ENCODE measurements at places on chromosomes 12 and 14.
A peak's percentile ranks its signal among the peaks of the same experiment; 100 is the strongest.

DNA sequence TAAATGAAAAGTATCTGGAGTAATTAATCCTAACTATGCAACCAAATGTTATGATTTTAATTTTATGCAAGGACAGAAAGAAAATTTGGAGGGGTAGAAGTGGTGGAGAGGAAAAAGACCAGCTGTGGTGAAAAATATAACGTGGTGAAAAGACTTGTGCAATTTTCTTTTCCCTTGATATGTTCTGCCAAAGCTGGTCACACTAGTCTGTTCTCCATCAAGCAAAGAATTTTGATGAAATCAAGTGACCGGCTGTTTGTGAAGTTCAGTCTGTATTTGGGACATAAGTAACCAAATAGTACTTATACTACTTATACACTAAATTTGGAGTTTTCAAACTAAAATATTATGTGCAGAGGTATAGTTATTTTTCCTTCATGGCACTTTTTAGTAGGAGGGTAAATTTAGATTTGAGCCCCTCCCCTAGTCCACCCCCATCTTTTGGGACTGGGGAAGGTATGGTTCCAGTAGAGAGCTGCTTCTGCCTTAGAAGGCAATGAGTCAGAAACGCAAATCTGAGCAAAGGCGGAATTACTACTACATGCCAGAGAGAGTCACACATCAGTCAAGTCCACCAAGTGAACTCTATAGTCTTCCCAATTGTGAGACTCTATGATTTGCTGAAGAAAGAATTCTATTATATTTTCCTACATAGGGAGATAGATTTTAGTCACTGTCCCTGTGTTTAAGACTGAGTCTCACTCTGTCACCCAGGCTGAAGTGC, 229.7 kb downstream of the SLC25A21 start:
- DNase-seq = no peak

DNA sequence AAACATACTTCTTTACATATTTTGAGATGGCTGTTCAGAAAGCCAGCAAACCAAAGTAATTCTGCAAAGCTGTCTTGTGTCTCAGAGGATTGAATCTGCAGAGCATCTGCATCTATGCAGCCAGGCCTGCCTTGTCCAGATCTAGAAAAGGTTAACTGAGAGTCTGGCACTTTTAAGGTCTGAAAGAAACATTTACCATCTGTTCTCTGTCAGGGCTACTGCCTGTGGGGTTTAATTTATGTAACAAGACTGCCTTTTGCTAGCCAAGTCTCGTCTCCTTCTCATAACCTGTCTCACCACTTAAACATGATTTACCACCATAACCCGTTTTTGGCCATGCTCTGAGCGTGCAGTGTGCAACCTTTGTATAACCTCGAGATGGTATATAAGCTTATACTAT, 194.2 kb downstream of the SYT10 start:
- DNase-seq = no peak

DNA sequence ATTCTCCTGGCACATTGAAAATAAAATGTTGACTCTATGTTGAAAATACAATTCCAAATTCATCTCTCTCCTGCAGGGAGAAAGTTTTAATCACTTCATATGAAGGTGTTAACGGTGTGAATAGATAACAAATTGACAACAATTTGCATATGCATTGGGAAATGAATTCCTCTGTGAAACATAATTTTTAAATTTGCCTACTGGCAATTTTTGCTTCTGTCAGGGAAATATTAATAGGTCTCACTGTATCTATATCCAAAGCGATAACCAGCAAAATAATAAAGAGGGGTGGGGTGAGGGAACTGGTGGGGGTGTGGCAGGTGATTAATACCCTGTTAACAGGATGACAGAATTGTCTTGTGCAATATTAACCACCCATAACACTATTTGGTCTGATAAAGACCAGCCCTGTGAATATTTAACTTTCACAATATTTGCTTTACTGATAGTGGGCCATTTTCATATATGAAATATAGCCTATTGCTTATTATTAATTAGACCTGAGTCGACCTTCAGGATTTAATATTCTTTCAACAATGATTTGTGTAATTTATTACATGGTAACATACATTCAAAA, 239.0 kb upstream of the SSTR1 start:
- DNase-seq = no peak

DNA sequence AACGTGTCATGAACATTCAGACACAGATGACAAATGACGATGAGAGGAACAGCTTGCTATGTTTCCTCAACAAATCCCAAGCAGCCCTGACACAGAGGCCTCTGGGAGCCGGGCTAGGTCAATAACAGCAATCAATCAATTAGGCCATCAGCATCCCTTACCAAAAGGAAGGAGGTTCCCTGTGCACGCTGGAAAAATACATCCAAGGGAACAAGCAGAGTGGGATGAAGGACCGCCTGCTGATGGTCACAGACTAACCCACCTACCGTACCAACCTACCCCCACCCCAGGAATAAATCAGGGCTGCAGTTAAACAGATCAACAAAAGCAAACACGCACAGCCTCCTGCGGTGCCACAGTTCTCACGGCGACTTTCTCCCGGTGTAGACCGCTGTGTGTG, 265.1 kb upstream of the SFSWAP start:
- no peak for DNase-seq

- DNase-seq = no peak
Measured at GRCh38 chr12:131455218-131455506, 255.7 kb upstream of the SFSWAP start.

- DNase-seq = no peak
Measured at GRCh38 chr12:79983492-79983891, 48.6 kb upstream of the PPP1R12A start.

- no peak for DNase-seq
Measured at GRCh38 chr12:130196827-130197226, 34.6 kb downstream of the FZD10 start.

- DNase-seq = no peak
Measured at GRCh38 chr14:35088514-35088913, 33.3 kb downstream of the PPP2R3C start.

- no peak for DNase-seq
Measured at GRCh38 chr14:94340533-94340932, 17.4 kb upstream of the SERPINA6 start.

GRCh38 chr12:49645146-49646039, 22.0 kb downstream of the PRPF40B start:
- DNase-seq = no peak

GRCh38 chr14:89058697-89059096, 234.2 kb downstream of the TTC8 start:
- no peak for DNase-seq

DNA sequence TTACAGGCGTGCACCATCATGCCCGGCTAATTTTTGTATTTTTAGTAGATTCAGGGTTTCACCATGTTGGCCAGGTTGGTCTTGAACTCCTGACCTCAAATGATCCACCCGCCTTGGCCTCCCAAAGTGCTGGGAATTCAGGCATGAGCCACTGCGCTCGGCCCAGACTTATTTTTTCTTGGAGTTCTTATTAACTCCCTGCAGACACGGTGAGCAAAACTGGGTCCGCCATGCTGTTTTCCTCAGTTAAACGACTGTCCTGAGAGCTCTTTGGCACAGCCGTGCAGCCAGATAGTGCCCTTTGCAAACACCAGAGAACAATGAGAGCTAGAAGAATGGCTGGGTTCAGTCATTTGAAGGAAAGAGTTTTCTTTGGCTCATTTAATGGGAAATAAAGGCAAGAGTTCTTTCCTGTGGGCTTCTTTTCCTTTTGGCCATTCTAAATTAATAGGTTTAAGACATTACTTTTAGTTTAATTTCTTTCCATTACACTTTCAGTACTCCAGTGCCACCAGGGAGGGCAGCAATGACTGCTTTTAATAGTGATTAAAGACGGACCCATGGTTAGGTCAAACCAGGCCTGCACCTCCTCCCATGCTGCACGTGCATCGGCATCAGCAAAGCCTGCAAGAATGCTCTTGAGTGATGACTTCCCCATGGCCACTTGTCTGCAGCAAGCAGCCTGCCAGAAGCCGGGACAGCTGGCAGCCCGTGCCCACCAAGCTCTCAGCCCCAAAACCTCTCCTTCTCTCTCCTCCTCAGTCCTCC, 60.7 kb downstream of the VCPKMT start:
- DNase-seq = no peak

- peak; percentile 25 for DNase-seq
Measured at GRCh38 chr14:55103005-55103640, 25.9 kb upstream of the LGALS3 start.

DNA sequence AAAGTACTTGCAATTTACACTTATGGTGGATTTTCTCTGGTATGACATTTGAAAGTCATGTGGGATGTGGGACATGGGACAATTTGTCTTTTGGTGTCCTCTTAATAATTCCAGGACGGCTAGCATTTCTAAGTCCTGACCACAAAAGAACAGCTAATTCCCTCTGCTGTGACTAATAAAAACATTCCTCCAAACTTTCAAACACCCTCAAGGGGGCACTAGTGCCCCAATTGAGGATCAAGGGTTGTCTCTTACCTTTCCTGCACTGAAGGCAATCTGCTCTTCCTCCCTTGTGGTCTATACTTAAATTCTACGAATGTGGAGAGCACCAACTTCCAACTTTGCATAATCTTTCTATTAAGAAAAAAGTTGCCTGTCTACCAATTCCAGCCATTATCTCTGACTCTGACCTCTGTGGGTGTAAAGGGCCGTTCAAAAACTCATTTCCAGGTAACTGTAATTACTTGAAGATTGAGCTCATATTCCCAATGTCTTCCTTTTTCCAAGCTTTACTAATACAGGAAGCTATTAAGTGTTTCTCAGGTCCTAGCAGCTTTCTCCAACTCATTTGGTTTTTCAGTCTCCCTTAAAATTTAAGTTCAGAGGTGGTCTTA, 210.2 kb downstream of the PTPRO start:
- no peak for DNase-seq

- no peak for DNase-seq
Measured at GRCh38 chr12:14833952-14834351, 9.4 kb downstream of the ART4 start.

- peak; percentile 47 for DNase-seq
Measured at GRCh38 chr14:69354383-69355153, 43.5 kb downstream of the ERH start.

DNA sequence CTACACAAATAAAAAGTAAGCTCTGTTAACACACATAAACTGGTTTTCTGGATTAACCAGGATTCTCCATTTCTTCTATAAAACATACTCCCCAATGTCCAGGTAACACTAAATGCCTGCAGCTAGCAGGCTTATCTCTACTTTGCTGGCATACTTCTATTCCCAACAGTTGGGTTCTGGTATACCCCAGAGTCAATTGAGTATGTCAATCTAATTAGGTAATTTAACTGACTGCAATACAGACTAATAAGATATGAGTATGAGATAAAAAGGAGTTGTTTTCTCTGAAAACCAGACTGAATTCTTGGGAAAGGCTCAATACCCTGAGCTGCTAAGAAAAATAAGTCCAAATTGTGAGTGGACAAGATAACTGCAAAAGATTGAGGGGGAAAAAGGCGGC, 9.4 kb upstream of the NT5DC3 start:
- no peak for DNase-seq

- DNase-seq = no peak
Measured at GRCh38 chr12:106865683-106866082, 90.0 kb upstream of the TMEM263 start.

DNA sequence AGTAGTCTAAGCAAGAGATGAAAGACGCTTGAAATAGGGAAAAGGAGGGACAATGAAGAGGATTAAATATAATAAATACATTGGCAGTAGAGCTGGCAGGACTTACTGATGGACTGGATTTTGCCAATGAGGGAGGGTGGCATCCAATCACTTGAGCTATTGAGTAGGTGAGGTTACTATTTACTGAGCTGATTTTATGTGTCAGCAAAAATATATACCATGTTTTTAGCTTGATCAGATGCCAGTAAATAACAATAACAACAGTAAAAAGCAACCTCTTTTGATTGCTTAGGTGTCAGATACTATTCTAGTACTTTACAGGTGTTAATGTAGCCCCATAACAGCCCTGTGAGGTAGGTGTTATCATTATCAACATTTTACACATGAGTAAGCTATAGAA, 187.5 kb upstream of the LMNTD1 start:
- DNase-seq = no peak

DNA sequence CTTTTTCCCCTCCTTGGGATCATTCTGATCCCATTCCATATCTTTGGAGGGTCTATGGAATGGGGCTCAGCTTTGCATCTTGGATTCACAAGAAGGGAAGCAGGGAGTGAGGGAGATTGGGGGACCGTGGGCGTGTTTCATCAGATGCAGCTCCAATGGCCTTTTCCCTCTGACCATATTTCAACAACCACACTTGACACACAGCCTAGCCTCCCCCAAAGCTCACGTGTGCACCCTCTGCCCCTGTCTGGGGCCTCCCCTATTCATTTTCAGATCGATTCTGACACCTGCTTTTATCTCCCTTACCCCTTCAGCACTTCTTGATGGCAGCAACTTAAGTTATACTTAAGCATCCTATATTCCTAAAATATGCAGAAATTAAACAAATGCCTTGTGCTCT, 126.6 kb downstream of the CHST11 start:
- DNase-seq = no peak

- DNase-seq = no peak
Measured at GRCh38 chr12:130646716-130647370, 69.3 kb downstream of the RIMBP2 start.

DNA sequence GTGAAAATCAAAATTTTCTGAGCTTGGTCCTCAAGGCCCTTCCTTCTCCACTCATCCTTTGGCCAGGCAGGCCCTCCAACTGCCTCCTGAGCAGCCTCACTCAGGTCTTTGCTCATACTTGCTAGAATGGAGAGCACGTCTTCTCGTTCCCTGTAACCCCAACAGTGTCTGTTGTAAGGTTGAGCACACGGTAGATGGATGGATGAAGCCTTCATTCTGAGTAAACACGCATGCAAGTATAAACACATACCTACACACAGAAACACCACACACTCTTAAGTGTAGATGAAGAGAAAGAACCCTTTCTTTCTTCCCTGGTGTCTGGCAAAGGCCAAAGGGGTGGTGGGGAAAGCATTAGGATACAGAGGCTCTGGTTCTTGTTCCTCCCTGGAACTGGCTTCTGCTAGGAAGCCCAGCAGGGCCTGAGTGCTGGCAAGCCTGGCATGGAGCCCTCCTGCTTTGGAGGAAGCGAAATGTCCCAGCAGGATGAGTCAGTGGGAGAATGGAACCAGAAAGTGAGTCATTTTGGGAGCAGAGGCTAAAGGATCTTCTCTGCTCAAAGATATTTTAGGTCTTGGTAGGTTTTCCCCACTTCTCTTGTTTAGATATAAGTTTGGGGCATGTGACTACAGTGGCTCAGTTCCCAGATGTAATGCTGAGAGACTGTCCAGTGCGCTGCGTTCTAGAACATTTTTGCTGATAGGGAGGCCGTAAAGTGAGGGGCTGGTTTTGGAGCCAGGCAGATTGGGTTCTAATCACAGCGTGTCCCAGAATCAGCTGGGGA, 127.4 kb downstream of the CACNA1C start:
- DNase-seq = no peak

- no peak for DNase-seq
Measured at GRCh38 chr12:1622406-1622805, 6.6 kb upstream of the WNT5B start.

- DNase-seq = no peak
Measured at GRCh38 chr12:102174761-102175160, 22.9 kb downstream of the PMCH start.

GRCh38 chr12:127150479-127150878, 1116.5 kb upstream of the TMEM132C start:
- DNase-seq = no peak

Measured in activated CD4-positive, alpha-beta T cell treated with anti-CD3 and anti-CD28 coated beads, Interleukin-2, amount 50 U/mL, for 24 hours (primary cell).